ENCODE measurements at places on chromosomes 7 and 10. TPM values are rescaled to one million over a fixed set of nuclear protein-coding genes. Genes with fewer than 3 reads are reported as not detected.

Gene COL1A2
- total RNA-seq = 13.3 TPM

Gene DDIT4
- 178 TPM for total RNA-seq

Gene NXPH1
- total RNA-seq = not detected

Gene SLC29A4
- 0.99 TPM for total RNA-seq

- DNase-seq = no peak
These were observed 47.0 kb downstream of the TMEM106B start for GRCh38 chr7:12258074-12258473.

DNA sequence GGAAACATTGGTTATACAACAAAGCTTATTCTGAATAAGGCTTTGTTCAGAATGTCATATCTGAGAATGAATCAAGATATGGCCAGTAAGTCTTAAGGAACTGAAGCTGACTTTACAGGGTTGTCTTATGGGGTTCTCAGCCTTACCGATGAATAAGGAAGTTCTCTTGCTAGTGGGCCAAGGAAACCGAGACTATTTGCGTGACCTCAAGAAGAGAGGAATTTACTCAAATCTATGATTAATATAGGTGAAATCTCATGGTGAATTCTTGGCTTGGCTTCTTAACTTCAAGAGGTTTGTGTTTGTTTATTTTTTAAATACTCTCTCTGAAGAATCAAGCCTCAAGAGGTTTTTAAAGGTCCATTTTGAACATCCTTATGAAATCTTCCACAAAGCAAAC, 4.7 kb upstream of the MRLN start:
- DNase-seq = no peak

All from lung microvascular endothelial cell (primary cell).